ENCODE measurements at places on chromosomes 4 and X.

DNA sequence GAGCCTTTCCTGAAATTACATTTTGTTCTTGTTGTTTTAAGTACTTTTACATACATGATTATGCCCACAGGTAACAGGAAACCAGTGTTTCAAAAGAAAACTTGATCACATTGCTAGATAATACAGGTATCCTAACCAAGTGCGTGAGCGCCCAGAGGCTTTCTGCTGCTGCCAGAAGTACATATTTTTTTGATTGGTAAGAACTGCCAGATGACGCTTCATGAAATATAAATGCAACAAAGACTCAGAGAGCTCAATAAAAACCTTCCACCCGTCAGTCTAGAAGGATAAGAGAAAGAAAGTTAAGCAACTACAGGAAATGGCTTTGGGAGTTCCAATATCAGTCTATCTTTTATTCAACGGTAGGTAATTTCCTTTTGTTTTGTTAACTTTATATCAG is at the start of gene EPGN:
TSS of gene EPGN (plus strand) at position 256 of the 400 bp plus-strand sequence. CDS start at position 320, 64 bp downstream.
- no peak for DNase-seq

DNA sequence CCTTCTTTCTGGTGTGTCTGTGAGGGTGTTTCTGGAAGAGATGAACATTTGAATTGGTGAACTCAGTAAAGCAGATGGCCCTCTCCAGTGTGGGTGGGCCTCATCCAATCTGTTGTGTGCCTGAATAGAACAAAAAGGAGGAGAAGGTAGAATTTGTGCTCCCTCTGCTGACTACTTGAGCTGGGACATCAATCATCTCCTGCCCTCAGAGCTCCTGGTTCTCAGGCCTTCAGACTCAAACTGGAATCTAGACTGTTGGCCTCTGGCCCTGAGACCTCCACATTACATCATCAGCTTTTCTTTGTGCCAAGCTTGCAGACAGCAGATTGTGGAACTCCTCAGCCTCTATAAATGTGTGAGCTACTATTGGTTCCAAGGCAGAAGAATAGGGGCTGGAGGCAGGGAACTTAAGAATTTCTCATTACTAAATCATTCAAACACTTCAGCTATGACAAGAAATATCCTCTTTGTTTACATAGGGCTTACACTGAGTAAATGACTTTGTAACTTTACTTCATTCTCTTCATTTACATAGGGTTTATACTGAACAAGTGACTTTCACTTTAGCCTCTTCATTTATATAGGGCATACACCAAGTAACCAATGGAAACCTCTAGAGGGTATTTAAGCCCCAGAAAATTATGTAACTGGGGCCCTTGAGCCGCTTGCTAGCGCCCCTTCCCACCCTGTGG is 86.9 kb upstream of the NWD2 start:
- no peak for DNase-seq

- no peak for DNase-seq
These were observed 60.8 kb downstream of the ASB9 start for GRCh38 chrX:15209096-15209495.

- no peak for DNase-seq
These were observed 104.2 kb downstream of the FAM47B start for GRCh38 chrX:35046660-35047296.

DNA sequence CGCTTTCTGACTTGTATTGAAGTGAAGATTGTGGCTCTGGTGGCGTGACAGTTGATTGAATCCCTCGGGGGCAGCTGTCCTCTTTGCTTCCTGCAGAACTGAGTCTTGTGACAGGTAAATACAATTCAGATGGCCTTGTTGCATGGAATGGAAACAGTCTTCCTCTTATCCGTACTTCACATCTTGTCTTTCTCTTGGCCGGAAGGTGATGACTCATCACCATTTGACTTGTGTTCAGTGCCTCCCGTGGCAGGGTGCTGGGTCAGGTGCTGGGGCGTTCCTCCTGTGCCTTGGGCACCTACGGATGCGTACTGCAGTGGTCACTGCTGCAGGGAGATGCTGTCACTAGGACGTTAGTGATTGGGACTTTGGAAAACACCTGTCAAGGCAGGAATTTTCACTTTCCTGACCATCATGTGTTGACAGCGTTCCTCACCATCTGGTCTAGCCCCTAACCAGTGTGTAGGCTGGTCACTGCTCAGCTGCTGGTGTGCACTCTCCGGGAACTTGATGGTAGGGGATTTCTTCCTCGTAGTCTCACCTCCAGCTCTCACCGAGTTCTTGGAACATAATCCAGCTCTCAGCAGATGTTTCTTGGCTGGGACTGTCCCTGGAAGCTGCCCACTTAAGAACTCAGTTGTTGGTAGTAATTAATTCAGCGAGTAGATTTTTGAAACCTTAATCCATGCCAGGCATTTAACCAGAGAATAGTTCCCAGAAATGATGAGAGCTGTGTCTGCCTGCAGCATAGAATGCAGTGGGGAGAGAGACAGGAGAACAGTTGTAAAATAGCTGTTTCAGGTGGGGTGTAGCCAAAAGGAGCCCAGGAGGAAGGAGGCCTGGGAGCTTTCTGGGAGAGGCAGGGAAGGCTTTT is 7.2 kb downstream of the TBC1D14 start:
- peak; percentile 74 for DNase-seq

GRCh38 chrX:34218063-34218462 is 85.9 kb upstream of the FAM47A start:
- DNase-seq = no peak

DNA sequence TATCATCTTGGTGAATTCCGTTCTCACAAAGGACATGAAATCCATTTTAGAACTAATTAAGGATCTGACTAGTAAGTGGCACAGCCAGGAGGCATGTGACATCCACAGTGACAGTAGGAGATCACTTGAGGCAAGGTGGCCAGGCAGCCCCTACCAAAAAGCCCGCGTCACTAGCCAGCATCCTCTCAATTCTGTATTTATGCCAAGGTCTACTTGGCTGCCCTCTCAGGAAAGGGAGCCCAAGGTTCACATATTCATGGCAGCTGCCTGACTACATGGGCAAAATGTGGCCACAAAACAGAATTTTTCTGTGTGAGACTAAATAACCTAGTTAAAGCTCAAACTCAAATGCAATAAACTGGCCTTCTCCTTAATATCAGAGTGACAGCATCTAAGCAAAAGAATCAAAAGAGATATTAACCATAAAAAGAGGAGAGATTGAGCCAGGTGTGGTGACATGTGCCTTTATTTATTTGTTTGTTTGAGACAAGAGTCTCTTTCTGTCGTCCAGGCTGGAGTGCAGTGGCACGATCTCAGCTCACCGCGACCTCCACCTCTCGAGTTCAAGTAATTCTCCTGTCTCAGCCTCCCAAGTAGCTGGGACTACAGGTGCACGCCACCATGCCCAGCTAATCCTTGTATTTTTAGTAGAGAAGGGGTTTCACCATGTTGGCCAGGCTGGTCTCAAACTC is 51.5 kb downstream of the SLC9A7 start:
- no peak for DNase-seq

GRCh38 chrX:68440940-68441339 is 7.6 kb upstream of the OPHN1 start:
- DNase-seq = peak; percentile 47

DNA sequence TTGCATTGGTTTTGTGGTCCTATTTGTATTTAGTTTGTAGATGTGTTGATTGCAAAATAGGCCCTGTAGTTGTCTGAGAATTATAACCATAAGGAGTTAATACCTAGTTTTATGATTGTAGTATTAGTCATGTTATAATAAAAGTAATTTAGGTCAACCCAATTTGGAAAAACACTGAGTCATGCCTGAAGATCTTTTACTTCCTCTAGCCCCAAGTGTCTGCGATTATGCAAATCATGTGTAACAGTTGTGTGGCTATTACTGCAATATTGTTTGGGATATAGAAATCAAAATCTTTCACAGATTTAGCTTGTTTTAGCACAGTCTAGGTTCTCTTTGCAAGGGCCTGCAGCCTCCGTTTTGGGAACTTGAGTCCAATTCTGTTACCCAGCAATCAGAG is 12.6 kb downstream of the SRD5A3 start:
- peak; percentile 75 for DNase-seq

Measured in A172 (cell line).